Activated CD4-positive, alpha-beta T cell treated with anti-CD3 and anti-CD28 coated beads, Interleukin-2, Interleukin-4, amounts not matched to agents 100 ng/mL and 50 ng/mL, durations not matched to agents 16 hours and 8 hours (primary cell): ENCODE measurements at places on chromosomes 12 and 14.

GRCh38 chr14:26872515-26873361 is 274.9 kb upstream of the NOVA1 start:
- no peak for DNase-seq

GRCh38 chr12:11482955-11483354 is 87.6 kb upstream of the PRB2 start:
- DNase-seq: no peak

DNA sequence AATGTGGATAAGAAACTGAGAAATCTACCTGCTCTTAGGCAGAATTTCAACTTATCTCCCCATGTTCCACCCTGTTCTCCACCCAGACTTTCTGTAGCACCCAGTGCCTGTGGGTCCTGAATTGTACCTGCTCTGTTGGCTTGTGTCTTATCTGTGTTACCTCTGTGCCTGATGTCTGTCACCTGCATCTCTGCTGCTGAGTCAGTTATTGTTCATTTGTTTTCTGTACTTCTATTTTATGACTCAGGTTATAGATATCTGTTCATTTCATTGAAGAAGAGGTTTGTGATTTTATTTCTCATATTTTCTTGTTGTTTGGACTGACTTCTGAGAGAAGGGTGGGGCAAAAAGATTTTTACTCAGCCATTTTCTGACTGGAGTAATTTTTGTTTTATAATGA is 11.7 kb downstream of the SOCS4 start:
- DNase-seq: no peak

GRCh38 chr12:1197264-1198018 is 206.4 kb downstream of the ERC1 start:
- DNase-seq: no peak

GRCh38 chr14:100224229-100224866 is 14.6 kb upstream of the YY1 start:
- DNase-seq: no peak

DNA sequence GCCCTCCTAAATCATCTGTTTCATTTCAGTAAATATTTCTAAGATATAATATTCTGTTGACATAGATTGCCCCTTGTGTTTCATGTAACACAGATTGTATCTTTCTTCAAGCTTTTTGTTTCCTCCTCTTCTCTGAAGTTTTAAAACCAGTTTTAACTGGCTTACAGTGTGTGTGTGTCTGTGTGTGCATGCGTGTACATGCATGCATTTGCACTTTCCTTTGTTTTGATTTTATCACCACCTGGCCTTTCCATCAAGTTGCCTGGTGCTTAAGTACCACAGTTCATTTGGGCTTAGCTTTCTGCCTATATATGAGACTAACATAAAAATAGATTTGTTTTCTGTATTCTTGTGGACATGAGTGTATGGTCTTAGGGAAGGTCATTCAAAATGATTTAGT is 31.9 kb downstream of the ETNK1 start:
- no peak for DNase-seq

DNA sequence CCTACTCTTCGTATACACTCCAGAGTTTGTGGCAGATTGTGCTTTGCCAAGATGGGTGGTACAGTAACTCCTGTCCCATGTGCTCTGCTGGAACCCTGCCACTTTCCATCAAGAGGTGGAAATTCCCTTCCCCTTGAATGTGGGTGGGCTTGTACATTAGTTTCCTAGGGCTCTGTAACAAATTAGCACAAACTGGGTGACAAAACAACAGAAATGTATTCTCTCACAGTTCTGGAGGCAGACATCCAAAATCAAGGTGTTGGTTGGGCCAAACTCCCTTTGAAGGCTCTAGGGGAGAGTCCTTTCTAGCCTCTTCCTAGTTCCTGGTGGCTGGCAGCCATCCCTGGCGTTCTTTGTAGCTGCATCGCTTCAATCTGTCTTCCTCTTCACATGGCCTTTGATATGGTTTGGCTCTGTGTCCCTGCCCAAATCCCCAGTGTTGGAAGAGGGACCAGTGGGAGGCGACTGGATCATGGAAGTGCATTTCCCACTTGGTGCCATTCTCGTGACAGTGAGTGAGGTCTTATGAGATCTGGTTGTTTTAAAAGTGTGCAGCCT is 117.5 kb downstream of the VRK1 start:
- no peak for DNase-seq

DNA sequence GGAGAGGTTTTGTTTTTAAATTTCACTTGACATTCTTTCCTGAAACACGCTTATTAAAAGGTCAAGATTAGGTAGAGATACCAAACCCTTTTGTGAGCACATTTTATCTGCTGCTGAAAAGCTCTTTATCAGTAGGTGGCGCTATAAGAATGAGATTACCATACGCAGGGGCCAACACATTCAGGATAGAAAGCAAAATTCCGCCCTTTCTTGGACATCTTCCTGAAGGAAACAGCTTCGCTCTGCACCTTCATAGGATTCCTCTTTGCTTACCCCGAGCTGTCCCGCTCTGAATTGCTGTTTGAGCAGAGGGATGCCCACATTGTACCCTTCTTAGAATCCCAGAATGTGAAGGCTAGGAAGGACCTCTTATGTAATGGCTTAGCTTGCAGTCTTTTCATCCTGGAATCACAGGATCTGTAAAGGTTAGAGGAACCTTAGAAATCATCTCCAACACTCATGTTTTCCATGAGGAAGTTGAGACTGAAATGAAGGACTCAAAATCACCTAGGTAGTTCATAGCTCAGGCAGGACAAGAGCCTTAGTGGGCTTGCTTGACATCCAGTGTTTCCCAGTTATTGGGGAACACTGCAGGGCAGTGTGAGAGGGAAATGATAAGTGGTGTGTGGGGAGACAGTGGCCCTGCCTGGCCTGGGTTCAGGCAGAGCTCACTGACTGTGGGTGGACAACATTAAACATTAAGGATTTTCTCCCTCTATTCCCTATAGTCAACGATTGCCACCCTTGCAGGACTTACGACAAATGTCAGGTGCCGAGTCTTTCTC is 38.7 kb upstream of the CRY1 start:
- DNase-seq: peak; percentile 55

GRCh38 chr12:31897781-31898503 is 61.3 kb upstream of the RESF1 start:
- DNase-seq: no peak

- DNase-seq: no peak
These were observed 17.6 kb downstream of the CKB start for GRCh38 chr14:103504991-103505565.

DNA sequence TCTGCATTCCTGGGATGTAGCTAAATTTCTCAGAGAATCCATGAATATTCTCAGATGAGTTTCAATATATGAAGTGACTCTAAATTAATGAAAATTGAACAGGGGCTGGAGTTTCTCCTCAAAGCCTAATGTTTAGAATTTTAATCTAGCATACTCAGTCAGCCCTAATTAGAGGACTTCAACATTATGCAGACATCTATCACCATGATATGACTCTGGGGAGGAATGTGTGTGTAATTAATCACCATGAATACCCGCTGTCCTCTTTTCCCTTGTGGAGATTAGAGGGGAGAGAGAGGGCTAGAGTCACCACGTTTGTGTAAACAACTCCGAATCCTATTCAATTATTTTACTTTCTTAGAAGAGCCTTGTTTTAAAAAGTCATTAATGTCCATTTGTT is 698.6 kb upstream of the MDGA2 start:
- no peak for DNase-seq

DNA sequence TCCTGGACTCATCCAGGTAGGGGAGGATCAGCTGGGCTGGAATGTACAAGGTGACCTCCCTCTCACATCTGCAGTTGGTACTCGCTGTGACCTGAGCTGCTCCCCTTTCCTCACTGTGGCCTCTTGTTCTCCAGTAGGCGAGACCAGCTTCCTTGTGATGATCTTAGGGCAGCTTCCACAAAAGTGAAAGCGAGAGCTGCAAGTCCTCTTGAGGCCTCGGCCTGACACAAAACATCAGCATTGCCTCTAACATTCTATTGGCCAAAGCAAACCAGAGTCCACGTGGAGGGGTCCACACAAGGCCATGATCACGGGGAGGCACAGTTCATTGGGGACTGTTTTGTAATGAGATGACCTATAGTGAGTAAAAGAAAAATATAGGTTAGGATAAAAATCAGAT is 127.5 kb downstream of the SMOC1 start:
- no peak for DNase-seq

- peak; percentile 24 for DNase-seq
These were observed 219.1 kb downstream of the PHLDA1 start for GRCh38 chr12:75812271-75813018.

- DNase-seq: no peak
These were observed at the start of gene PLD4 for GRCh38 chr14:104924421-104925213. Gene PLD4 (plus strand): TSS chr14:104924879. CDS start chr14:104927141, 2,262 bp downstream.

DNA sequence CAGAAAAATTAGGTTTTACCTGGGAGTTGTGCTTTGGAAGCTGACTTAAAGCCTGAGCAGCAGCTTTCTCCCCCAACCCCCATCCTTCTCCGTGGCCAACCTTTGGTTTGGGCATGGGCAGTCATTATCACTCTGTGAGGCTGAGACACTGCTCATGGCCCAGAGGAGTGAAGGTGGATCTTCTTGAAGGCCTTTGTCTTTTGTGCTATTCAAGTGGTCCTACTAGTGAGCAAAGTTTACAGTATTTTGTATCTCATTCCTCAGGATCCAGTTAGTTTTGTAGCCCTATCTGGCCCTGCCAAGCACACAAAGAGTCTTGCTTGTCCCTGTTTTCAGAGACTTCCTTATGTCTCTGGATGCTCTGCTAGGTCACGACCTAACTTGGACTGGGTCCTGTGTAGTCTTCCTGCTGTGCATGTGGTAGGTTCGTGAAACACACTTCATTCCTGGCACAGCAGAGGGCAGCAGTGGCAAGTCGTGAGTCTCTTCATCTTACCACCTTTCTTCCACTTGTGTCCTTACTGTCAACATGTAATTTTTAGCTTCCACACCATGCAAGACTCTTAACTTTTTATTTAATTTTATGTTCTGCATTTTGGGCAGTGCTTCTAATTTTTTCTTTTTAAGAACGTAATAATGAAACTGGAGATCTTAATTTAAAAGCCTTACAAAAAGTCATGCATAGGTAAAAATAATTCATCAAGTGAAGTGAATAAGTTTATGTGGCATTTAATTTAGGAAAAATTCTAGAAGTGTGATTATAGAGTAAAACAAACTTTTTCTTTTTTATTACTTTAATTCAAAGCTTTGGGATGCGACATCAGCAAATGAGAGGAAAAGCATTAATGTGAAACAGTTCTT is 53.7 kb downstream of the APAF1 start:
- peak; percentile 29 for DNase-seq

DNA sequence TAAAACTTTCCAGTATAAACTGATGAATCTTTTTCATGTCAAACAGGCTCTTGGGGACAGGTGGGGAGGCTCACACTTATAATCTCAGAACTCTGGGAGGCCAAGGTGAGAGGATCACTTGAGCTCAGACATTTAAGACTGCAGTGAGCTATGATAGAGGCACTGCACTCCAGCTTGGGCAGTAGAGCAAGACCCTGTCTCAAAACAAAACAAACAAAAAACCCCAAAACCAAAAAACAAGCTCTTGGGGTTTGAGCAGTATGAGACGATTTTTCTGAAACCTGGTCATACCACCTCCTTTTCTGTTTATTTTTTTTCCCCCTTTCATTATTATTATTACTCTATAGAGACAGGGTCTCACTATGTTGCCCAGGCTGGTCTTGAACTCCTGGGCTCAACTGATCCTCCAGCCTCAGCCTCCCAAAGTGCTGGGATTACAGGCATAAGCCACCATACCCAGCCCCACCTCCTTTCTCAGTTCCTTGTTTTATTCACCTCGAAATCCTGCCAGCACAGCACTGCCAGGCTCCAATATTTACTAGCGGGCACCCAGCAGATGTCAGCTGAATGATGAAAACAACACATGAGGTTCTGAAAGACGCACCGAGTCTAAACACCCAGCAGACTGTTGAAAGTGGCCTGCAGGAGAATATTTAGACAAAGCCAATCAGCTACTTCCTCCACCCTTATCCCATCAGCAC is 19.5 kb upstream of the CDK17 start:
- DNase-seq: peak; percentile 46

DNA sequence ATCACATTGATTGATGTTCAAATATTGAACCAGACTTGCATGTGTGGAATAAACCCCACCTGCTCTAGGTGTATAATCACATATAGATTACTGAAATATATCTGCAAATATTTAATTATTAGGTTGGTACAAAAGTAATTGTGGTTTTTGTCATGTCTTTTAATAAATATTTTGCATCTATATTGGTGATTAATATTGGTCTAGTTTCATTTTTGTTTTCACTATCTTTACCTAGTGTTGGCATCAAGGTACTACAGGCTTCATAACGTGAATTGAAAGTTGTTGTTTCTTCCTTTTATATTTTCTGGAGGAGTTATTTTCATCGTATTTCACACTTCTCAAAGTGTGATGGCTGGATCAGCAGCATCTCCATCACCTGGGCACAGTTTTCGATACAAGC is 740.0 kb upstream of the TMEM132C start:
- DNase-seq: no peak

DNA sequence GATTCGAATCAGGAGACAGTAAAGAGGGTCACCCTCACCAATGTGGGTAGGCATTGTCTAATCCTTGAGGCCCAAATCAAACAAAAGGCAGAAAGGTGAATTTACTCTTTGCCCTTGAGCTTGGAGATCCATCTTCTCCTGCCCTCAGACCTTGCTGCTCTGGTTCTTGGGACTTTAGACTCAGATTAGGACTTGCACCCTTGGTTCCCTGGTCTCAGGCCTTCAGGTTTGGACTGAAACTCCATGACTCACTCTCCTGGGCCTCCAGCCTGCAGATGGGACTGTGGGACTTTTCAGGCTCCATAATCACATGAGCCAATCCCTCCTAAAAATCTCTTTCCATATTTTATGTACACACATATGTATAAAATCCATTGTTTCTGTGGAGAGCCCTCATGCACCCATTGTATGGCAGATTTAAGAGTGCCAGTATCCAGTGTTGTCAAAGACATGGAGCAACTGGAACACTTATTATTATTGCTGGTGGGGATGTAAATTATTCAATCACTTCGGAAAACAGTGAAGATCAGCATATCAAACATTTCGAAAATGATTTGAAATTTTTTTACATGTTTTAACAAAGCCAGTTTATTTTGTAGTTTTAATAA is 48.7 kb downstream of the EID3 start:
- DNase-seq: no peak

- DNase-seq: no peak
These were observed 1019.2 kb downstream of the BCL11B start for GRCh38 chr14:98252820-98253219.
